Activated CD4-positive, alpha-beta T cell treated with anti-CD3 and anti-CD28 coated beads, Interleukin-2, amount 50 U/mL, for 16 hours (primary cell): ENCODE measurements at places on chromosomes 7 and 10.

- DNase-seq: peak; percentile 25
These were observed 1.3 kb downstream of the TBC1D12 start for GRCh38 chr10:94403380-94404213.

- DNase-seq: no peak
These were observed 112.5 kb downstream of the PTPRN2 start for GRCh38 chr7:158475036-158475678.

GRCh38 chr7:148856891-148857290, 27.2 kb downstream of the EZH2 start:
- DNase-seq: peak; percentile 73

DNA sequence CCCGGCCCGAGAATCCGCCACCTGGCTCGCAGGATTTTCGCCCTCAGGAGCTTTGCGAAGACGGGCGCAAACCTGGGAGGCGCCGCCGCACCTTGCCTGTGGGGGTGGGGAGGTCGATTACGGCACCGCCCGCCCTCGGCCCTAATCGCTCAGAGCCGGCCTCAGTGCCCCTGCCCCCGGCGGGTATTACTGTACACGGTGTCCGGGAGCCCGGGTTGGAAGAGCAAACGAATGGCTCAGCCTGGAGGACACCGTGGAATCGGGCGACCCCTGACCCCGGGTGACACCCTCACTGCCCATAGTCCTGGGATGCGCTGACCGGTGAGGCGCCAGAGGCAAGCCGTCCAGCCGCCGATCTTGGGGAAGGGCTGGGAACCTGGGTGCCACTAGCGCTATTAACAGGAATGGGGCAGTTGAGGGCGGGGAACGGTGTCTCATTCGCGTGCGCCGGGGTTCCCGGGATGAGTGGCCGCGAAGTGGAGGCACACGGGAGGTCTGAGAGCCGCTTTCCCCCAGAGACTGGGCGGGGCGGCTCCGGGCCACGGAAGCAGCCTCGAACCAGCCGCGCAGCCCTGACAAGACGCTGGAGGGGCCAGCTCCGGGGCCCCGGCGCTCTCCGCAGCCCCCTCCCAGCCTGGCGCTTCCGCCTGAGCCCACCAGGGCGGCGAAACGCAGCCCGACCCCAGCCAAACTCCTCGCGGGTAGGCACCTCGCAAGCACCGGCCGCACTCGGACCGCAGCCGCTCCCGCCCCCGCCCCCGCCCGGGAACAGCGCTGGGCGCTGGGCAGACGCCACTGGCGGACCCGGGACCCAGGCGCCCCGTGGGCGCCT, 167.5 kb downstream of the NRF1 start:
- DNase-seq: no peak

DNA sequence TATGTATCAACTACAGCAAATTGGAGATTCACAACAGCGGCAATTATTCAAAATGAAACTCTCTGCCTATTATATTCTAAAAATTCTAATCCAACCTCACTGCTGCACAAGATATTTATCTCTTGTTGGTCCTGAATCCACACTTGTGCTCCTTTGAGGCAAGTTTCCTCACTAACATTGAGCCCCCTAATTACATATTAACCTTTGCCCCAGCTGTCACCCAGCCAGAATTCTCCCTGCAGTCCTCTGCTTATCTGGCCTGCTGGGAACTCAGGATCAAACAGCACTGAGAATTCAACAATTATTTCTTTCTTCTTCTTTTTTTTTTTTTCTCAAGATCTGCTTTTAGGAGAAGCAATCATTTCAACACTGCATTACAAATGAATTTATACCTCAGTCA, 21.5 kb upstream of the PLAC9 start:
- DNase-seq: no peak

GRCh38 chr10:131947631-131948347, 33.9 kb downstream of the BNIP3 start:
- DNase-seq: no peak

- DNase-seq: no peak
These were observed 39.3 kb downstream of the RAPGEF5 start for GRCh38 chr7:22317632-22318031.

DNA sequence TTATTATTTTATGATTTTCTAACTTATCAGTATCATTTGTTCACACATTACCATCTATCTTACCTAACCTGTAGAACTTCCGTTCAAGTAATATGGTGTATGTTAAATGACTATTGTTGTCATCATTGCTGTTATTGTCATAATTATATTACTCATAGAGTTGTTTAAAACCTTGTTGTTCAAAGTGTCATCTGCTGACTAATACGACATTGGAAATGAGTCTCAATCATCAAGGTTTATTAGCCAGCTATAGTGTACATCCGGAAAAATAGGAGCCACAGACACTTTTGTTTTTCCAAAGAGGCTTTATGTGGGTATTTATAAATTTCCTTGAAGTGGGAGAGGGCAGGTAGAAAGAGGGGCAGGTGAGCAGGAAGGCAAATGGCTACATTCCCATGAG, 386.9 kb upstream of the LRRTM3 start:
- no peak for DNase-seq

GRCh38 chr7:115980159-115980558, 50.4 kb downstream of the TFEC start:
- DNase-seq: no peak

DNA sequence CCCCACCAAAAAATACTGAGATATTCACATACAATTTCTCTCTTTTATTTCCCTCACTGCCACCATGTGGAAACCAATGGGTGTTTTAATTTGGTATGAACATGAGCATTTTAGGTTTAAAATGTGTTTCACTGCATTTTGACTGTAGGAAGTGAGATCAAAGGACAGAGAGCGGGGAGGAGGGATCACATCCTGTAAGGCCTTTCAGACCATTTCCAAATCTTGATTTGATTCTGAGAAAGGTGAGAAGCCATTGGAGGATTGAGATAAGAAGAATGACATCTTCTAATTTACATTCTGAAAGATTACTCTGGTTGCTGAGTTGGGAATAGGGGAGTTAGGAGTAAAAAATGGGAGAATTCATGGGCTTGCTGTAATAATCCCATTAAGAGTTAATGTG, 42.5 kb downstream of the GPR141 start:
- DNase-seq: no peak

DNA sequence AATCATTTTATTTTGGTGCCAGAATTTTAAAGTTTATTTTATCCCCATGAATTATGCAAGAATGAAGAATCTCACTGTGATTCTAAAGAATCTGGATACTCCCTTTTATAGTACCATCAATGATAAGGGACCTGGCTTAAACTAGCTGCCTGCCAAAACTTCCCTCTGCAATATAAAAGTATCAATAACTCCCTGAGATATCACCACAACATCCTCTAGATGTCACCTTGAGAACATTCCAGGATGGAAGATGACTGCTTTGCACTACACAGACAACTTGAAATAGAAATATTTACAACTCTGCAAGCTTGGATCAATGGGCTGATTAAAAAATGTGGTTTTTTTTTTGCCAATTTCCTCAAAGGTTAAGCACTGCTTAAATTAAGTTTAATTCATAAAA, 142.1 kb downstream of the SLC25A13 start:
- no peak for DNase-seq

DNA sequence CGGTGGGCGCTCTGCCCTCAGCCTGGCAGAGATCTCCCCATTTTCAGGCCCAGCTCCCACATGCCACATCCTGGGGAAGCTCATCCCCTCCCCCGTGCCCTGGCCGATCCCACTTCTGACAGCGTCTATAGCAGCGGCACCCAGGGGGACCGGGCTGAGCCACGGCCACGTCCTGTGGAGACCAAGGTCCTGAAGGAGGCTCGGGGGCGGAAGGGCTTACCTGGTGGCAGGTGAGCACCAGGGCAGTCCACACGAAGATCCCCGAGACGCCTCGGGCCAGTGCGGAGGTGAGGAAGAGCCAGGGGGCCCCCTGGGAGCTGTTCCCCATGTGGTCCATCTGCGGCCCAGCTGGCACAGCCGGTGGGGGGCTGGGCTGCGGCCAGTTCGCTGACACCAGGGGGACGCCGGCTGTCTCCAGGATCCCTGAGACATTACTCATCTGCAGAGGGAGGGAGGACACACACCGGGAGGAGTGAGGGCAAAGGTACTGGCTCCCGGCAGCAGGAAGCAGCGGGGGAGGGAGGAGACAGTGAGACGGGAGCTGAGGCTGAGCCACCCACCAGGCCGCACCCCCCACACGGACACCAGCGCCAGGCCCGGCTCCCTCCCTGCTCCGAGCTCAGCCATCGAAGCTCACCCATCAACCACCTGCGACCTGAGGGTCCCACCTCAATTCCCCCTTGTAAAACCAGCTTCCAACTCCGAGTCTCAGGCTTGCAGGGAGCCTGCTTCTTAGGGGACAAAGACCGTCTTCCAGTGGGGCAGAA, 776 bp downstream of the TMEM184A start:
- no peak for DNase-seq

DNA sequence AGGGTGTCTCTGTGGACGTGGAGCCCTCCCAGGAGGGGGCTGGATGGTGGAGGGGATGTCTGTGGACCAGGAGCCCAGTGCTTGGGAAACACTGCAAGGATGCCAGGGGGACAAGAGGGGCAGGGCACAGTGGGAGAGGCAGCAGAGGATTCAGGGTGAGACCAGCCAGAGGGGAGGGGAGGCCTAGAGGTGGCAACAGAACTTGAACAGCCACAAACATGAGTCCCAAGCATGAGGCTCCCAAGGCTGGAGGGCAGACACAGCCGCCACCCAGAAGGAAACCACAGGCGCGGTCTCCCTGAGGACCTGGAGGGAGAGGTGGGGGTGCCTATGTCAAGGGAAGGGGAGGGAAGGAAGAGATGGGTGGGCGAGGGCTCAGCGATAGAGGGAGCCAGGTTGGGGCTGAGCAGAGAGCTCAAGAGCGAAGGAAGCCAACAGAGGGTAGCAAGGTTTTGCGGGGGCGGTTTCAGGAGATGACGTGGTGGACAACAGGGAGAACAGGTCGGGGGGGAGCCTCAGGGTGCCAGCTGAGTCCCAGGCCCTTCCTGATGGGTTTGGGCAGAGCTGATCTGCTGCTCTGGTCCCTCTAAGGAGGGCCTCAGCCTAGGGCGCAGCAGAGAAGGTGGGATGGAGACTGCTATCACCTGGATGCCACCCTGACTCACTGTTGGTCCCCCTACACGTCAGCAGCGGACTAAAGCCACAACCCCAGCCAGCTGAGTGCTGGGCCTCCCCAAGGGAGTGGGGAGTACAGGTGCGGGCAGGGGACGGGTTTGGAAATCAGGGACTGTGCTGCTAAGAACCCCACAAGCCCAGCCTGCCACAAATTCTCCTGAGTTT, 6.7 kb upstream of the PILRA start:
- DNase-seq: no peak

DNA sequence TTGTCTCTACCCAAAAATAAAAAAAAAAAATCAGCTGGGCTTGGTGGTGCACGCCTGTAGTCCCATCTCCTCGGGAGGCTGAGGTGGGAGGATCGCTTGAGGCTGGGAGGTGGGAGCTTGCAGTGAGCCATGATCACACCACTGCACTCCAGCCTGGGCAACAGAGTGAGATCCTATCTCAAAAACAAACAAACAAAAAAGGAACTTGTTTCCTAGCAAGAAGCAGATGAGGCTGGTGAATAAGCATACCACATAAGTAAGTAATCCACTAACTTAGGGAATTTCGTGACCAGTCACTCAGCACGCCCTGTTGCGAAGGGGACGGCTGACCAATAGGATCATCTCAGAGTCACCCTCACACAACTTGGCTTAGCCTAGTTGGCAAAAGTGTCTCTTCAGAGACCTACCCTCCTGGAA, 64.6 kb downstream of the CUX1 start:
- DNase-seq: no peak

GRCh38 chr7:24717694-24718320, 39.5 kb downstream of the GSDME start:
- DNase-seq: no peak
